ENCODE measurements at places on chromosomes 16 and 17. TPM values are rescaled to one million over a fixed set of nuclear protein-coding genes. Genes with fewer than 3 reads are reported as not detected.

Gene MYOCD
- total RNA-seq, result 11.7 TPM

Gene ITGAX
- 0.82 TPM for total RNA-seq

Gene SCNN1G
- total RNA-seq, result 5.0 TPM

Gene PIRT
- not detected for total RNA-seq

Gene NKD1
- 1.1 TPM for total RNA-seq

Gene C17orf50
- total RNA-seq, result not detected

Gene CRISPLD2
- 166 TPM for total RNA-seq

Gene CCDC78
- 0.35 TPM for total RNA-seq

Gene FOXL1
- 0.13 TPM for total RNA-seq

Gene OR1F1
- total RNA-seq, result not detected

Gene TLCD2
- total RNA-seq, result 6.0 TPM

Gene SAMD14
- not detected for total RNA-seq

Gene KDM6B
- 14.6 TPM for total RNA-seq

Gene TEDC2
- total RNA-seq, result 1.1 TPM

Gene SOX8
- total RNA-seq, result not detected

Gene HSF4
- total RNA-seq, result 3.7 TPM

Gene KCNH6
- not detected for total RNA-seq

Gene OTOA
- 0.38 TPM for total RNA-seq

Gene COPS3
- total RNA-seq, result 34.0 TPM

Gene FAM171A2
- total RNA-seq, result 17.4 TPM

Gene SEPTIN12
- not detected for total RNA-seq

Gene SEPHS2
- total RNA-seq, result 20.2 TPM

Gene IRF8
- 1.4 TPM for total RNA-seq

Gene CDK12
- 47.3 TPM for total RNA-seq

Gene CMTM2
- not detected for total RNA-seq

Gene GTF3C1
- total RNA-seq, result 76.7 TPM

Gene PABPN1L
- not detected for total RNA-seq

Gene CD7
- 3.8 TPM for total RNA-seq

Gene OR3A2
- total RNA-seq, result not detected

Gene CDK5R1
- total RNA-seq, result 11.9 TPM

Gene SLFN12L
- total RNA-seq, result 3.4 TPM

Gene MYLK3
- total RNA-seq, result 0.08 TPM

Gene SSTR5
- not detected for total RNA-seq

Gene CA7
- not detected for total RNA-seq

Gene HOXB4
- 1.3 TPM for total RNA-seq

Gene CDRT4
- 3.6 TPM for total RNA-seq

Gene PTX4
- not detected for total RNA-seq
